ENCODE measurements at places on chromosomes 12 and 14. TPM values are rescaled to one million over a fixed set of nuclear protein-coding genes. Genes with fewer than 3 reads are reported as not detected.

GRCh38 chr14:98711453-98711852 is 560.5 kb downstream of the BCL11B start:
- no peak for DNase-seq

GRCh38 chr14:104446611-104447010 is 133.0 kb upstream of the C14orf180 start:
- DNase-seq = no peak

DNA sequence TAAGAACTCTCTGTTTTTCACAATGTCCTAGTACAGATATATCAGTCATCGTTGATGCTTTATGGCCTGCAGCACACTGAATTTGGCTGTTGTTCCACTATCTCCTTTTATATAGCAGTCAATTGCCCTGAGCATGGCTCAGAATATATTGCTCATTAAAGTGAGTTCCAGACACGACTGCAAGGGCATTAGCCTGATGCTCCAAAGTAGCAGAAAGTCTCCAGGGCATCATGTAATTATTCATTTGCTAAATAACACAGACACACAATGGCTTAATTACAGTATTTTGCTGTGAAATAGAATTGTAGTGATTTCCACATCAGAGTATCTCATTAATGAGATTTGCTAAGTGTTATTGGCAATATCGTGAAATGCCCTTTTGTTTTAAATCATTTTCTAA is 1167.5 kb downstream of the AACS start:
- no peak for DNase-seq

- DNase-seq = no peak
Measured at GRCh38 chr12:28603239-28603638, 413.0 kb downstream of the CCDC91 start.

- no peak for DNase-seq
Measured at GRCh38 chr12:102401087-102401486, 79.3 kb downstream of the IGF1 start.

DNA sequence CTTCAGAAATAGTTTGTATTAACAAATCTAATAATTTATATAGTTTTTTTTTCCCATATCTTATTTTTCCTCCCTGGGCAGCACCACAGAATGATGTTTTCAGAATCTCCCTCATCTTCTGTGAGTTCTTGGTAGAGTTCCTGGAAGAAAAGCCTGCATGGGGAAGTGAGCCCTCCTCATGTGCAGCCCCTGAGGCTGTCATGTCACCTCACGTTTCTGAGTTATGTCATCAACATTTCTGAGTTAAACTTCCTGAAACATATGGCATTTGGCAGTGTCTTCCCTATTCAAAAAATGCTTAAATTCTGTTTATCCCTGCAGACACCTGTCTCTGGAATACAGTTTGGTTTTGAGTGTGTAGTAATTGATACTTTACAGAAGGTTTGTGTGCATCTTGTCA is 979.0 kb downstream of the TMEM121 start:
- no peak for DNase-seq

DNA sequence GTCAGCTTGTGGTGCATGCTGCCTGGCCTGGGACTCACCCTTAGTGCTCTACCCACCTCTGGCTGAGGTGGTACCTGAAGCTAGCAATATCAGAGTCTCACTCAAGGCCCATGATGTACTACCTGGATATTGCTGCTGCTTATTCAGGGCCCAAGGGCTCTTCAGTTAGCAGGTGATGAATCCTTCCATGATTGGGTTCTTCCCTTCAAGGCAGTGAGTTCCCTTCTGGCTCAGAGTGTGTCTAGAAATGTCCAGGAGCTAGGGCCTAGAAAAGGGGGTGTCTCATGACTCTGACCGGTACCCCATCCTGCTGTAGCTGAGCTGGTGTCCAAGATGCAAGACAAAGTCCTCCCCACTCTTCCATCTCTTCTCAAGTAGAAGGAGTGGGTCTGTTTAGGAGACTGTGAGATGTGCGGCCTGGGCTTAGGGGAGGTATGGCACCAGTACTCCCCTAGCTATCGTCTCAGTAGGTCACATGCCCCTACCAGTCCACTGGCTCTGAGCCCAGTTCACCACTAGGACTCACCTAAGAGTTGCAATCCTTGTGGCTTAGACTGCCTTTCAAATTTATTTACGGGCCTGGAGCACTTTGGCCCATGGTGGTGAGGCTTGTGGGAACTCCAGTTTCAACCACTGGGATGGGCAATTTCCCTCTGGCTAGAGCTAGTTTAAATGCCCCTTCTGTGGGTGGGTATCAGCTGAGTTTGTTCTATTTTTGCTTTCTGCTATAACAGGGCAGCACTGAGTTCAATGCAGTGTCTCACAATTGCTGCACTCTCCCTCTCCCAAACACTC is 12.2 kb downstream of the PRORP start:
- DNase-seq = no peak

- DNase-seq = no peak
Measured at GRCh38 chr12:31899109-31899508, 60.1 kb upstream of the RESF1 start.

DNA sequence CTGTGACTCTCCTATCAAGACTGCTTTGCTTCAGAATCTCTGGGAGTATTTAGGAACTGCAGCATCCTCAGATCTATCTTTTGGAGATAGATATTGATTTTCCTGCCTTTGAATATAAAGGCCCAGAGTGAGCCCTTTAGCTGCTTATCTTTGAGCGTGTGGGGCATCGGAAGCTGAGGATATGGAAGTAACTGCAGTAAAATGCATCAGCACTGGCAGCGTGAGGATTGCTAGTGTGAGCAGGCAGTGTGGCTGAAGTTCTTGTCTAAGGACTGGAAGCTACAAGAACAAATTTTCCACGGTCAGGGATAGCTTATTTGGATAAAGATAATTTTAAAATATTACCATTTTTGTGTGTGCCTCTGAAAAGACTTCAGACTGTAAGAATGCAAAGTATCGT is 474.7 kb downstream of the NPAS3 start:
- no peak for DNase-seq

DNA sequence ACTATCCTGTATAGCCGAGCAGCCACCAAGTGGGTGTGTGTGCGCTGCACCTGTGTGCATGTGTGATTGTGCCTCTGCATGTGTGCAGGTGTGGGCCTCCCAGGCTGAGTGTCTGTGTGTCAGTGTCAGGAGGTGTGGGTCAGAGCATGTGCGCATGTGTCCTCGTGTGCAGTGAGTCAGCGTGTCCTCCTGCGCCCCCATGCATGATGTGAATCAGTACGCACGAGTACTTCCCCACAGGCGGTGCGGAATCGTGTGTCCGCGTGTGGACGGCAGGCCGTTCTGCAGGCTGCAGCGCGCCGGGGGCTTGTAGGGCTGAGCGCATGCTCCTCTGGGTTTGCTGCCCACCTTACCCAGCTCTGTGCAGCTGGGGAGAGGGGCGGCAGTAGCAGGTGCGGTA is 34.2 kb downstream of the DTX1 start:
- DNase-seq = no peak

- no peak for DNase-seq
Measured at GRCh38 chr14:33811721-33812120, 139.2 kb downstream of the EGLN3 start.

GRCh38 chr12:106428384-106428783 is 70.8 kb downstream of the POLR3B start:
- no peak for DNase-seq

DNA sequence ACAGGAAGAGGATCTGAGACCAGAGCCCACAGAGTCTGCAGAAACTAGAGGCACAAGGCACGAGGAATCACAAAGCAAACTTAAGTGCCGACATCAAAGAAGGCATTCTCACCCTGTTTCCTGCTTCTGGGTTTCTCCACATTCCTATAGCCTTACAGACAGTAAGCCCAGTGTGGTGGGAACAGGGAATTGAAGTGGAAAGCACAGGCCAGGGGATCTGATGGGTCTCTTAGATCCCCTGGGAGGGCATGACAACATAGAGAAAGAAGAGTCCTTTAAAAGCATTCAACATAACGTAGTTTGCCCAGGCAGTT is 75.6 kb upstream of the FRMD6 start:
- no peak for DNase-seq

- peak; percentile 11 for DNase-seq
Measured at GRCh38 chr12:62123721-62124203, 136.4 kb upstream of the USP15 start.

- no peak for DNase-seq
Measured at GRCh38 chr12:63075376-63076060, 75.5 kb downstream of the AVPR1A start.

DNA sequence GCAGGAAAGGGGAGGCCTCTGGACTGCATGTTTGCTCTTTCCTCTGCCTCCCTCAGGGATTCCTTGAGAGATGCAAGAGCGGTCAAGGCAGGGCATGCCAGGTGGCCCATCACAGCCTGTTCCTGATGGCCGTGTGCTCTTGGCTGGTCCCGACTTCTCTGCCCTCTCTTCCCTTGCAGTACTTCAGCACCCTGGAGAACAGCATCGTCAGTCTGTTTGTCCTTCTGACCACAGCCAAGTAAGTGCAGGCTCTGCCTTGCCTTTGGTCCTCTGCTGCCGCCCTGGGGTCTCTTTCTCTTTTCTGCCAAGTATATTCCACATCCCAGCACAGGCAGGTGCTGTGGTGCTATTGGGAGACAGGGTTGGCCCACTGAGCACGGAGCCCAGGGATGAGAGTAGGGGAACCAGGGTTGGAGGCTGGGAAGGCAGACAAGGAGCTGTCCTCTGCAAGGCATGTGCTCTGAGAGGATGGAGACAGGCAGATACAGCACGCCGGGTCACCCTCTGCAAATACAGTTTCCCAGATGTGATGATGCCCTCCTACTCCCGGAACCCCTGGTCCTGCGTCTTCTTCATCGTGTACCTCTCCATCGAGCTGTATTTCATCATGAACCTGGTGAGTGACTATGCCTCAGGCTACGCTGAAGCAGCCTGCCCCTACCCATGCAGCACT is 51.9 kb downstream of the TPCN1 start:
- no peak for DNase-seq

- DNase-seq = no peak
Measured at GRCh38 chr12:21745258-21745657, 29.2 kb downstream of the KCNJ8 start.

DNA sequence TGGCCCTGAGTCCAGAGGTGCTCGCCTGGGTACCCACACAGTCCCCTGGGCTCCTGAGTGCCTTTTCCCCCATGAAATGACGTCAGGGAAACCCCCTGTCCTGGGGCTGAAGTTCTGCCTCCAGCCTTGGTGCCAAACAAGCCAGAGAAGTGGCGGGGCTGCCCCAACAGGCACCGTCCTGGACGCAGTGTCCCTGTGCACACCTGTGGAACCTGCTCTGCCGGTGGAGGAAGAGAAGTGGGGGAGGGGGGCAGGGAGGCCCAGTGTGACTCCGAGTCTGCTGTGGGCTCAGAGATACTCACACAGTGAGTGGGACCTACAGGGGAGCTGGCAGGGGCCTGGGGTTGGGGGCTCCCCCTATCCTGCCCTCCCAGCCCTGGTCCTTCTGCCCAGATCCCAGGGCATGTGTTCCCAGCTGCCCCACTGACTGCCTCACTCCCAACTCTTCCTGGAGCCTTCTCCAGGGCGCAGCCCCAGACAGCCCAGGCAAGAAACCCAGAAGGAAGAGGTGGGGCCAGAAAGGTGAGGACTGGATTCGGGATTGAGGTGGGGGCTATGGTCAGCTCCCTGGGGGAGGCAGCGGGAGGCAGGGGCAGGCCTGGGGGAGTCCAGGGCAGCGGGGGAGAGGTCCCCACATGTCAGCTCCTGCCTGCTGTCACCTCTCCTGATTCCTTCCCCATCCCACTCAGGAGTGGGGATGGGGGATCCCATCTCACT is 24.7 kb downstream of the CCDC85C start:
- DNase-seq = no peak

GRCh38 chr14:63650256-63650952 is 8.7 kb upstream of the WDR89 start:
- DNase-seq = peak; percentile 38

GRCh38 chr14:51735851-51736250 is 84.1 kb downstream of the FRMD6 start:
- no peak for DNase-seq

DNA sequence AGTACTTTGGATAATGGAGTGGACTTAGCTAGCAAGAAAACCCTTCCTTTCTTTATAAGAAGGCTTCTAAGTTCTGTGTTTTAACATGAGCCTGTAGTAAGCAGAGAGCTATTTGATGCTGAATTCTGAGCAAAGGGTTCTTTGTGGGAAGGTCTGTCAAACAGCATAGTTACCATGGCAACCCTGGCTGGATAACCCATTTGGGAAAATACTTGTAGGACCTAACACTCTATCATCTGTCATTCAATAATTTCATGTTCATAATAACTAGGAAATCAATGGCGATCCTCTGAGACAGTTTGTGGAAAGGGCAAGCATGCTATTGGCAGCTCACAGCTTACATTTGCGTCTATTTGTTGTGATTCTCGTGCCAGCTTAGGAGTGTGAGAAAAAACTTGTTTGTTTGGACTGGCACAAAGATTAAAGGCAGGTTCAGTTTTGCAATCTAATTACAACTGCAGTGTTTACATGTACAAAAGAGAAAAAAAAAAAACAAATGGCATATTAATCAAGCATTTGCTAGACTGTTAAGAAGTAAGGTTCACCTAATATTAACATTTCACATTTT is 219.2 kb downstream of the PDZRN4 start:
- DNase-seq = no peak

DNA sequence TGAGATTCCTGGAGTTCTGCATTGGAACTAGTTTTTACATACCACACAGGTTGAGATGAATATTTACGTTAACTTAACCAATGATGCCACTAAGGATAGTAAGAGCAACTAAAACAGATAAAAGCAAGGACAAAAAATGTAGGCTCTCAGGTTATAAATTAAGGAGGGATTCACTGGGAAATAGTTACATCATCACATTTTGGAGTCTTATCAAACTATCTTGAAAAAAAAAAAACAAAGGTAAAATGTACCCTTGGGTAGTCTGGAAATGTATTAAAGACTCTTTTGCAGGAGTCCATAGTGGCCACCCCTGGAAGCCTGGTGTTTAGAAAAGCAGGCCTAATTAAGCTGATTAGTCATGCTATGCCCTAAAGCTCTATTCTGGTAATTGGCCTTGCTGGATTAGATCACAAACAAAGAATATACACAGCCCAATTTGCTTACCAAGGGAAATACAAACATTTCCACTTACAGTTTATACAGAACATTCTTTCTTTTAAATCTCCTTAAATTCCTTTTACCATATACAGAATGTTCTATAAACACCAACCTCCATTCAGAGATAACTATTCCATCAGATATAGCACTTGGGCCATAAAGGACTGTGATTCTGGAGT is 39.3 kb downstream of the SLC25A47 start:
- no peak for DNase-seq

GRCh38 chr12:53659011-53659551 is 16.8 kb downstream of the ATP5MC2 start:
- DNase-seq = no peak

Gene LIN7A
- total RNA-seq = not detected

Gene KRT3
- total RNA-seq = not detected

Gene KRT77
- not detected for total RNA-seq

Gene CLECL1
- 12.1 TPM for total RNA-seq

Gene PLD4
- not detected for total RNA-seq

Gene TEX52
- not detected for total RNA-seq

Gene RNU4-1
- total RNA-seq = 2,356 TPM

Gene EVL
- 107 TPM for total RNA-seq

Gene FZD10
- not detected for total RNA-seq

Gene TSPAN9
- total RNA-seq = 0.68 TPM

Gene TESPA1
- 89.6 TPM for total RNA-seq

Gene ZDHHC22
- total RNA-seq = not detected

Gene DNAH10
- 0.20 TPM for total RNA-seq

Gene MANSC4
- not detected for total RNA-seq

Gene SOS2
- 8.3 TPM for total RNA-seq

Gene GPRC5D
- not detected for total RNA-seq

Gene BHLHE41
- not detected for total RNA-seq

Gene STAT2
- 50.4 TPM for total RNA-seq

Gene SERPINA12
- total RNA-seq = not detected
